ENCODE measurements at places on chromosomes 7 and 10.

- no peak for DNase-seq
Observed at GRCh38 chr7:41732843-41733306, 30.0 kb upstream of the INHBA start.

- DNase-seq, result no peak
Observed at GRCh38 chr7:33458581-33458980, 329.2 kb downstream of the BBS9 start.

DNA sequence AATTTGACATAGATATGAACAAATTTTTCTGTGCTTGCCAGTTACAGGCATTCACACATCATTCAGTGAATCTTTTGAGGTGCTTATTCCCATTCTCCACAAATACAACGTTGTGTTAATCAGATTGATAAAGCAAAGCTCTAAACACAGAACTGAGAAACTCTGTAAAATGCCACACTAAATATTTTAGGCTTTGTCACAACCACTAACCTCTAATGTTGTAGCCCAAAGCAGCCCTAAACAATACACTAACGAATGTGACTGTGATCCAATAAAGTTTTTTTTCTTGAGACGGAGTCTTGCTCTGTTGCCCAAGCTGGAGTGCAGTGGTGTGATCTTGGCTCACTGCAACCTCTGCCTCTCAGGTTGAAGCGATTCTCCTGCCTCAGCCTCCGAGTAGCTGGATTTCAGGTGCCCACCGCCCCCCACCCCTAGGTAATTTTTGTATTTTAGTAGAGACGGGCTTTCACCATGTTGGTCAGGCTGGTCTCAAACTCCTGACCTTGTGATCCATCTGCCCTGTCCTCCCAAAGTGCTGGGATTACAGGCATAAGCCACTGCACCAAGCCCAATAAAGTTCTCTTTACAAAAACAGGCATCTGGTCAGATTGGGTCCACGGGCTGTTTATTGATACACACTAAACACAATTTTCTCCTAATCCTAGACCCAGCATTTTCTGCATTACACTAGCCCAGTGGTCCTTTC is 6.9 kb downstream of the CYCS start:
- DNase-seq, result no peak

- DNase-seq, result peak; percentile 2
Observed at GRCh38 chr7:21338728-21339164, 89.1 kb upstream of the SP4 start.

- DNase-seq, result no peak
Observed at GRCh38 chr7:151046603-151047573, 1.4 kb upstream of the ASIC3 start.

DNA sequence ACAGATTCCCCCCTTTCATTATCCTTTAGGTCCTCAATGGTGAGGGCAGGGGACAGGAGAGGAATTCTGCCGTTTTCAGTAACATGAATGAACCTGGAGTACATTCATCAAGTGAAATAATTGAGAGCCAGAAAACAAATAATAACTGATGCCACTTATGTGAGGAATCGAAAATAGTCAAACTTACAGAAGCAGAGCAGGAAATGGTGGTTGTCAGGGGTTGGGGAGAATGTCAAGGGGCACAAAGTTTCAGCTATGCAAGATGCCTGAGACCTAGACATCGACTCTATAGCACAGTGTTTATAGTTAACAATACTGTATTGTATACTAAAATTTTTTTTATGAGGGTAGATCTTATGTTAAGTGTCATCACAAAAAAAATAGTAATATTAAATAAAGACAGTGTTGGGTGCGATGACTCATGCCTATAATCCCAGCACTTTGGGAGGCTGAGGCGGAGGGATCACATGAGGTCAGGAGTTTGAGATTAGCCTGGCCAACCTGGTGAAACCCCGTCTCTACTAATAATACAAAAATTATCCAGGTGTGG is 1219.8 kb downstream of the GATA3 start:
- no peak for DNase-seq

DNA sequence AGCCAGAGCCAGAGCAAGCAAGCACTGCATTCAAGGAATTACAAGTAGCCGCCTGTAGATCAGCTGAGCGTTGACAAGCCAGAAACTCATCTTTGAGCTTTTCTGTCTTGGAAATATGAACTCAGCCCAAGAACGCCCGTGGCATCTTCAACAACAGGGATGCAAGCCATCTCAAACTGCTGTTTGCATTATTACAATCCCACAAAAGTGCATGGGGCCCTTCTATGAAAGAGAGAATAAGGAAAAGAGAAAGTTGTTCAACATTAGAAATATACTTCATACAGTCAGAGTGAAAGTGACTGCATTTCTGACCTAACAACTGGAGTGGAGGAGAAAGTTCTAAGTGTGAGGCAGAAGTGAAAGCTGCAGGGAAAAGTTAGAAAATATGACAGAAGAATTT is 6.5 kb downstream of the SGCE start:
- no peak for DNase-seq

DNA sequence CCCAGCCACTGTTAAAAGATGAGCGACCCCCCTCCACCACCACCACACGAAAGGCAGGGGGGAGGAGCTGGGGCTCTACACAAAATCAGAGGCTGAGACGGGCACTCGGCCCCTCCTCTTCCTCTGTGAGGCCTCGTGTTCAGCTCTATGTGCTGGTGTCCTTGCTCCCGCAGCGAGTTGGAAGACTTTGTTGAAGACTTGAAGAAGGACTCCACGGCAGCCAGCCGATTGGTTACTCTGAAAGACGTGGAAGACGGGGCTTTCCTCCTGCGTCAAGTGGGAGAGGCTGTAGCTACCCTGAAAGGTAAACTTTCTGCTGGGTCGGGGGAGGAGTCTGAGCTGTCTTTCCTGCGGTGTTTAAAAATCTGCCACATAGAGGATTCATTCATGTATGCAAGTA is 203.7 kb downstream of the ARHGAP21 start:
- peak; percentile 3 for DNase-seq

GRCh38 chr7:132110692-132111091 is 465.6 kb downstream of the PLXNA4 start:
- DNase-seq, result no peak

DNA sequence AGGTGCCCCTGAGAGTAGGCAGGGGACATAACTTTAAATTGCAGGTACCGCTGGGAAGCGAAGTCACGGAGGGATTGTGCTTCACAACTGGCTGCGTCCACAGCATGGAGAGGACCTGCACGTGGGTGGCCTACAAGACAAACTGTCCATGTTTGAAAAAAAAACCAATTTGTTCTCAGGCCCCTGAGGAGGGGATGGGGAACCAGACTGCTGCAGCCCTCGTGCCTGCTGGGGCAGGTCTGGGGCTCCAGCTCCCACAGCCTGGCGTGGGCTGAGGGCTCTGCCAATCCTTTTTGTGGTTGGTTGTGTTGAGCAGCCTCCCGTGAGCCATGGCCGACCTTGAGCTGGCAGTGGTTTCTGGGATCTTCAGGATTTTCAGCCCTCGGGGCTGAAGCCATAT is 9.7 kb downstream of the SFRP5 start:
- no peak for DNase-seq

DNA sequence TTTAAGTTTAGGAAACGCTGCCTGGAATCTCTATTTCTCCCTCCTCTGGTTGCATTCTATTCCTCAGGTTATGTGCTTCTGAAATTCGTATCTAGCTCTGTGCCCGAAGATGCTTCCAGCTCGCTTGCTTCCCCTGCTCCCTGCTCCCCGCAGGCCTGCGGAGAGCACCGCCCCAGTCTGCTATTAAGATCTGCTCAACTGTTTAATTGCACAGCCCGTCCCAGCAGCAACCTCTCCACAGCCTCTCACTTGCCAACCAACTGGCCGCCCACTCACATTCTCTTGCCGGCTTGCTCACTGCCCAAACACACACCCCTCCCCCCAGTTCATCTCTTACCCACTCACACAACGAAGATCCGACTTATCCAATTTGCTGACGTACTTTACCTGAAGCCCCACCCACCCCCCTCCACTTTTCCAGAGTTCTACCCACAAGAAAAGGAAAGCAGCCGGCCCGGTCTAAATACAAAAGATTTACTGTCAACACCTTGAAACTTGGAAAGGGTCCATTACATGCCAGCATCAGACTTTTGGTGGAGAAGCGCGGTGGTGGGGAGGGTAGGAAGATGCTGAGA is 167.3 kb upstream of the KLF14 start:
- no peak for DNase-seq

GRCh38 chr7:128247640-128248194 is 6.6 kb downstream of the LEP start:
- DNase-seq, result no peak

DNA sequence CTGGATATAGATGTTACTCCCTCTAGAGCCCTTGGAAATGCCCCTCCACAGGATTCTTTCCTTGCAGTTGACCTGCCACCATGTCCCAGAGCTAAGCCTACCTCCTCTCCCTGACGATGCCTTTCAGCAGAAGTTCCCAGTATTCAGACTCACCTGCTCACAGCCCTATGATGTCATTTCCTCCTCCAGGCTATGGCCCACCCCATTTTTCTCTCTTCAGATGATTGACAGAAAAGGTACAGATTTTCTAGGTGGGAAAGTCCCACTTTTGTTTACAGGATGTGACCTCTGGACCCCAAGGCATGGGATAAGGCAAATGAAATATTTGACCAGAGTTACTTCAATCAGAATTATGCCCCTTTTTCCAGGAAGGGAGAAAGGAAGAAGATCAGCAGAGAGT is 280.2 kb upstream of the PHYHIPL start:
- DNase-seq, result no peak

DNA sequence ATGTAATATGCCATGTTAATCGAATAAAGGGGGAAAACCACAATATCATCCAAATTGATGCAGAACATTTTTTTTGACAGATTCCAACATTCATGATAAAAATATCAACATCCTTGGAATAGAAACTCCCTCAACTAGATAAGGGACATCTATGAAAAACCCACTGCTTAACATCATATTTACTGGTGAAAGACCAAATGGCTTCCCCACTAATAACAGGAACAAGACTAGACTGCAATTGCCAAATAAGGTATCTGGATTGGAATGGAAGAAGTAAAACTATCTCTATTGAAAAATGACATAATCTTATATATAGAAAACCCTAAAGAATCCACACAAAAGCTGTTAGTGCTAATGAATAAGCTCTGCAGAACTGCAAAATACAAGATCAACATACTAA is 27.8 kb downstream of the SMURF1 start:
- no peak for DNase-seq

DNA sequence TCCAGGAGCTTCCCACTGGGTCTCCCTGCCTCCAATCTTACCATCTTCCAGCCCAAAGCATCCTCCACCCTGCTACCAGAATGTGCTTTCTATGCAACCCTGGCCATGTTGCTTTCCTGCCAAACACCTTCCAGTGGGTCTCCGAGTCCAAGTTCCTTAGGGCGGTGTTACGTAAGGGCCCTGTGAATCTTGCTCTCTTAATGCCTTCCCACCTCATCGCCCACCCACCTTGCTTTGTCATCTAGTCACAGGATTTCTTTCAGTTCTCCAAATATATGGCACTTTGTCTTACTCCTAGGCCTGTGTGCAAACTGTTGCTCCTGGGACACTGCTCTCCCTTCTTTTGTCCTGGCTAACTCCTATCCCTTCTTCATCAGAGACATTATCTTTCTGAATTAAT is 344.5 kb downstream of the RPS24 start:
- no peak for DNase-seq

DNA sequence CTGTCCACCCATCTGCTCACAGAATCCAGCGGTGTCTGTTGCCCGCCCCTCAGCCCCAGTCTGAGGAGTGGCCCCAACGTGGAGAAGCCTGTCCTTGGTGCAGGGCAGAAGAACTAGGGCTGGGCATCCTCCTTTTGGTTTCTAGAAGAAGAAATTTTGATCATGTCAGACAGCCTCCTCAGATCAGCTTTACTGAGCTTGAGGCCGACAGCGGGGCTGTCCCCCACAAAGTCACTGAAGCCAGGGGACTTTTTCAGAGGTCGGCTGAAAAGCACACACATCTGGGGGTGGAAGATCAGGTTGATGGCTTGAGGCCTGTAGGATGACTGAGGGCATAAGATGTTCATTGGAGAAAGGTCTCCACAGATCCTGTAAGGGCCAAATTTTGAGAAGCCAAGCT is 767.9 kb downstream of the GRID1 start:
- DNase-seq, result no peak

DNA sequence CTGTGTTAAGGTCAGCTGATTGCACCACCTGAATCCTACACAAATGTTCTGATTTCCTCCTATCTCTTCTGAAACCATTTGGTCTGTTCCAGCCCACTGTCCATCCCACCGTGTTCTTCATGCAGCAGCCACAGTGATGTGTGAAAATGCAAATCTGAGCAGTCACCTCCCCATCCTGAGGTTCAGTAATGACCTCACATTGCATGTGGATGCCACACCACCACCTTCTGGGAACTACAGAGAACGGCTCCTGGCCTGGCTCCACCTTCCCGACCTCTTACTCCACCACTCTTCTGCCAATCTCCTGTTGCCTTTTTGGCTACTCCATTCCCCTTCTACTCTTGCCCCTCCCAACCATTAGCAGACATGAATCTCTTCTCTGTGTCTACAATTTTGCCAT is 244.4 kb downstream of the TNS3 start:
- no peak for DNase-seq

- DNase-seq, result no peak
Observed at GRCh38 chr10:17239345-17240085, 11.5 kb downstream of the VIM start.

GRCh38 chr10:74077416-74077815 is 73.2 kb downstream of the AP3M1 start:
- DNase-seq, result no peak

GRCh38 chr10:78852466-78853240 is 216.1 kb upstream of the ZMIZ1 start:
- DNase-seq, result no peak

DNA sequence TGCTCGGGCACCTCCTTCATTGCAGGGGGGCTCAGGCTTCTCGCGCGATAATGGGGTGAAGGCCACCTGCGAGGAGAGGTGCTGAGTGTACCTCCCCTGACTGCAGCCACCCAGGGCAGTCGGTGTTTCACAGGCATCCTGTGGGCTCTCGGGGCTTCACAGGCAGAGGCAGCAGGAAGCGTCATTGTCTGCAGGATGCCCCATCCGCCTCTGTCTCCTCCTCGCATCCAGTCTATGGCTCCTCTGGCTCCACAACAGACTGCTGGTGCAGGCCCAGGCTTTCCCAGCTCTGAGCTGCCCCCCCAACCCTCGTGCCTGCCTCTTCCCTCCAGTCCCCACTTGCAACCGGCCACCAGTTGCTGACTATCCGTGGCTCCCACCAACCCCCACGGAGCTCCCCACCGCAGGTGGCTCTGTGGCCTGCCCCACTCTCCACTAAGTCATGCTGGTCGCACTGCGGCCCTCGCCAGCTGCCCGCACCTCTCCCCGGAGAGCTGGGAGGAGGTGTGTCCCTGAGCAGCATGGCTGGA is 36.5 kb downstream of the CAMK2B start:
- DNase-seq, result no peak

Measured in activated CD8-positive, alpha-beta memory T cell treated with anti-CD3 and anti-CD28 coated beads for 1 hour (primary cell).